ENCODE measurements at places on chromosomes 5 and 9.

DNA sequence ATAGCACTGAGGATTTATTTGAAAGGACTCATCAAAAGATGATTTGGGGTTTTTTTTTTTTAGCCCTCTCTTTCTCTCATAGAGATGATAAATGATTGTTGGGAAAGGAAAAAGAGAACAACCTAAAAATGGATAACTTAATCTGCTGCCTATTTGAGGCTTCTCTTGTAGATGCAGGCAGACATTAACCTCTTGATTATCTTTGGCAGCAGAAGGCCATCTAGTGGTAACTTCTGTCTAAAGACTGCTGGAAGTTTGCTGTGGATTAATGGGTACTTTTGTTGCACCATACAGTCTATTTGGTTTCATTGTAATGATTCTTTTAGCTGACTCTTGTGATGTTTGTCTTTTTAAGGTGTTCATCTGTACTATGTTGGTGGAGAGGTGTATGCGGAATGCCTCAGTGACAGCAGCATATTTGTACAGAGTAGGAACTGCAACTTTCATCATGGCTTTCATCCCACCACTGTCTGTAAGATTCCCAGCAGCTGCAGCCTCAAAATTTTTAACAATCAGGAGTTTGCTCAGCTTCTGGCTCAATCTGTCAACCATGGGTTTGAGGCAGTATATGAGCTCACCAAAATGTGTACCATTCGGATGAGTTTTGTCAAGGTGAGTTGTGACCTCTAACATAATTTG lies 18.8 kb downstream of the SMIM32 start:
- peak; percentile 50 for DNase-seq

DNA sequence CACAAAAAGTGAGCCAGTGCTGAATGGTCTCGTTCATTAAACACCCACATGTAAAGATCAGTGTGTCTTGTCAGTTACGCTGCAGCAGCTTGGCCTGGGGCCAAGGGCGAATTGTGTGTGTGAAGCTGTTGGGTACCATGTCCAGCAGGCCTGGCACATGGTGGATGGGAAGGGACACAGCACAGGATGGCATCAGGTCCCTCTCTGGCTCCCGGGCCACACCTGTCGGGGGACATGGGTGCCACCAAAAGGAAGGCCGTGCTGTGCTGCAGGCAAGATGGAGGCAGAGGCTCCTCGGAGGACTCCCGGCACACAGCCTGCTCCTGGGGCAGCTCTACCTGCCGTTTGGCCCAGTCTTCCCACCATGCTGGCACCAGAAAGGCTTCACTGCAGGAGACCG lies 32.0 kb downstream of the NKD2 start:
- DNase-seq = no peak

DNA sequence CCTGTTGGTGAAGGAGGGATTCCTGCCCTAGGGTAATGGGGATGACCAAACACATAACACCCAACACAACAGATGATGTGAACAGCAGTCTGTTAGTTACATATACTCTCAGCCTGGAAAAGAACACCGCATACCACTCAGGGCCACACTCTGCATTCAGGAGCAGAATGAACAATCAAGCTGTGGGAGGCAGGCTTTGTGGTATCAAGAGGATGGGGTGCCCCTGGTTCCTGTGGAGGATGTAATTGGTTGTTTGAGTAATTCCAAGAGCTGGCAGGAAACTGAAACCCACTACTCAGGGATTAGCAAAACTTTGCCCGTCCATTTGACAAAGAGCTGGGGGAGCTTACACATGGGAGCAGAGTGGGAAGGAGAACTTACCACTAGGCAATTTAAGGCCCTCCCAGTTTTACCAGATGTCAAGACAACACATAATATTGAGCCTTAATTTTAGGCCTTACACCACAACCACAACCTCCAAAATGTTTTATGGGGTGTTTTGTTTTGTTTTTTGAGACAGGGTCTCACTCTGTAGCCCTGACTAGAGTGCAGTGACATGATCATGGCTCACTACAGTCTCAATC lies 15.6 kb upstream of the PRKAA1 start:
- DNase-seq = no peak

DNA sequence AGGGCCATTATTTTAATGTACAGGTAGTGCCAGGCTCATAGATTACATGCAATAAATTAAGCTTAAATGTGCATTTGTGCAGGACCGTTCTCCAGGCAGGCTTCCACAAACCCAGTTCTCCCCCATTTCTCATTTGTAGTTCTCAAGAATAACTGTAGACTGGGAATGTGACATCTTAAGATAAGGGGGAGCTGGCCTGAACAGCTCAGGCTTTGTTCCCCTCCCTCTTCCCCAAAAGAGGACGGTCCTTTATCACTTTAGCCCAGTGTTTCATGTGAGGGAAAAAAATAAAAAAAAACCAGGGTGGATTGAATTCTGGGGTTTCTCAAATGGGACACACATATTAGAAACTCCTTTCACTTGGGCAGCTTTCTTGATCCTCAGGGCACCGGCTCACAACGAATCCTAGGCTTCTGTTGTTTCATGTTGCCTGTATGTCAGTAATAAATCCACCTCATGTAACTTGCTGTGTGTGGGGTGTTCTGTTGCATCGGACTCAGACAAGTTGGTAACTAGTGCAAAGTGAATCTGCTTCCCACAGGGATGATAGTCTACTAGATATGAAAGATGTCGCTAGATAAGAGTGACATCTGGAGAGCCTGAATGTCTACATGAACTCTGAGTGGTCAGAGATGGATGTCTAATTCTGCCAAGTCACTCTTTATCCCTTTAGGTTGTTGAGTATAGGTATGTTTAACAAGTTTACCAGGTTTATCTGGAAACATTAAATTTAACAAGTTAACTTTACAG lies 2030.6 kb upstream of the NUDT12 start:
- no peak for DNase-seq

DNA sequence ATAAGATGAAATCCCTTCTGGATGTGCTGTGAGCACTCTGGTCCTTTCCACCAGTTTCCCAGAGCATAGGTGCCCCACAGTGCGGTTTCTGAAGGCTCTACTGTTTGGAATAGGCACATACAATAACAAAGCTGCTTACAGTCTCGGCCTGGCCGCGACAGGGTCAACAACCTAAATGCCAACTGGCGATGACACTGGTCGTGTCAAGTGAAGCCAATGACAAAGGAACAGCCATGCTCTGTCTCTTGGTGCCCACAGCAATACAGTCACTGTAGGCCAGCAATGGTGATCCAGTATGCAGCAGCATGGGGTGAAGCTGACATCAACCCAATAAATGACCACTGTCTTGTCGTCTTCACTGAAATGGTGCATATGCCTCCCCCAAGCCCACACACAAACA lies 47.8 kb upstream of the EQTN start:
- DNase-seq = no peak

- DNase-seq = no peak
These were observed 289.7 kb downstream of the MRPS30 start for GRCh38 chr5:45098483-45098882.

DNA sequence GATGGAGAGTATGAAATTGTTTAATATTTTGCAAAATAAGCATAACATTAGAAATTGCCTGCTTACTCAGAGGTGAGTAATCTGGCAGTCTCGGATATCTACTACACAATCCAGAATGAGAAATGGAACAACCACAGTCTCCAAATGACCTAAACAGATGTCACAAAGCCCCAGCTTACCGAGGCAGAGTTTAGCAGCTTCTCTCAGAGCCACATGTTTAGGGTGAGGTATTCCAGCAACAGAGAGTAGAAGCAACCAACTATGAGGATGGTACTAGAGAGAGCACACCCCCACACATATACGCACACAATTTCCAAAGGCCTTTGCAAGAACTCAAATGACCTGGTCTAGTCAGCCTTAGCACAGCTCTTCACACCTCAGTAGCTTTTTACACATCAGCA lies 122.7 kb upstream of the LPAR1 start:
- DNase-seq = peak; percentile 65

GRCh38 chr9:81737871-81738507 lies 48.6 kb upstream of the TLE1 start:
- peak; percentile 93 for DNase-seq

DNA sequence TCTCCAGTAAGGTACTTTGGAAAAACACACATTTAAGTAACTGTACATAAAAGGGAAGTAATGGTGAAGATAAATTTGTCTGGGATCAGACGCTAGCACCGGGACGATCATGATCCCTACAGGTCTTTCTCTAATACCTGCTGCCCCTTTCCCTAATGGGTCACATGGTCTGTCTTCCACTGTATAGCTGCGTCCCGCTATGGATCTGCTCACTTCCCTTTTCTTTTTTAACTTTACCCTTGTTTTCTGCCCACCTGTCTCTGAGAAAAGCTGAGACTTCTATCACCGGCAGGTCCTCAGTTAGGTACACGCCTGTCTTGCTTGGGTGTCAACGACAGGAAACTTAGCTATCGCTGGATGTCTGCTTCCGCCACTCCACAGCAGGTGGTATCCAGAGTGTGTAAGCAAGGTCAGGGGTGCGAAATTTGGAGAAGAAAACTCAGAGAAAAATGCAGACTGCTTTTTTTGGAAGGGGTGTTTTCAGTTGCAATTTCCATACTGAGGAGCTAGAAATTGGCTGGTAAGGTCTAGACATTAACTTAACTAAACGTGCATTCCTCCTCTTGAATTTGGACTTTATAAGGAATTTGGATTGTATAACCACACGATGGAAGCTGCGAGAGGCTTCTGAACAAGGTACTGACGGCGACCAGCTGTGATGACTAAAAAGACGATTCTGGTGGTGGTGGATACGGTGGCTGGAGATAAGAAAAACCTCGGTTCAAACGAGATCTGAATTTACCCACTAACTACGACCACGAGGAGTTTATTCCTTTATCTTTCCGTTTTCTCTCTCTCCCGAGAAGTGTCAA lies 1.1 kb upstream of the ICE1 start:
- DNase-seq = no peak

- DNase-seq = no peak
These were observed 282.8 kb upstream of the C9orf72 start for GRCh38 chr9:27856054-27856453.

DNA sequence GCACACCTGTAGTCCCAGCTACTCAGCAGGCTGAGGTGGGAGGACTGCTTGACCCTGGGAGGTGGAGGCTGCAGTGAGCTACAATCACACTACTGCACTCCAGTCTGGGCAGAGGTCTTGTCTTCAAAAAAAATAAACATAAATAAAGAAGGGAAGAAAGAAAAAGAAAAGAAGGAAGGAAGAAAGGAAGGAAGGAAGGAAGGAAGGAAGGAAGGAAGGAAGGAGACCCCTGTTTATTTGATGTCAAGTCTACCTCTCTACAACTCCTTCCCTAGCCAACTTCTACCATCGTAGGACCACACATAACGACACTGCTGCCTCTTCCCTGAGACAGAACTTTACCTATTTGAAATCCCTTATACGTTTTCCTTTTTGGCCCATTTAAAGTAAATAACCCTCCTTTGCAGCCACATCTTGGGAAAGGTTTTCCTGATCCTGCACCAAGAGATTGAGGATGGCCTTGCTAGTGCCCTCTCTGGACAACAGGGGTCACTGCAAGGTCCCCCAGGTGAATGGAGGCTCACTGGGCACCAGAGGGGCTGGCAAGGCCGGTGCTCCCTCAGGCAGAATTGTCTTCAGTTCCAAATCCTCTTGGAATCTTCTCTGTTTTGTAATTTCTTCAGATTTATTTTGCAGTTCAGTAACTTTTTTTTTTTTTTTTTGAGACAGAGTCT lies 10.5 kb downstream of the RPS14 start:
- DNase-seq = peak; percentile 28

DNA sequence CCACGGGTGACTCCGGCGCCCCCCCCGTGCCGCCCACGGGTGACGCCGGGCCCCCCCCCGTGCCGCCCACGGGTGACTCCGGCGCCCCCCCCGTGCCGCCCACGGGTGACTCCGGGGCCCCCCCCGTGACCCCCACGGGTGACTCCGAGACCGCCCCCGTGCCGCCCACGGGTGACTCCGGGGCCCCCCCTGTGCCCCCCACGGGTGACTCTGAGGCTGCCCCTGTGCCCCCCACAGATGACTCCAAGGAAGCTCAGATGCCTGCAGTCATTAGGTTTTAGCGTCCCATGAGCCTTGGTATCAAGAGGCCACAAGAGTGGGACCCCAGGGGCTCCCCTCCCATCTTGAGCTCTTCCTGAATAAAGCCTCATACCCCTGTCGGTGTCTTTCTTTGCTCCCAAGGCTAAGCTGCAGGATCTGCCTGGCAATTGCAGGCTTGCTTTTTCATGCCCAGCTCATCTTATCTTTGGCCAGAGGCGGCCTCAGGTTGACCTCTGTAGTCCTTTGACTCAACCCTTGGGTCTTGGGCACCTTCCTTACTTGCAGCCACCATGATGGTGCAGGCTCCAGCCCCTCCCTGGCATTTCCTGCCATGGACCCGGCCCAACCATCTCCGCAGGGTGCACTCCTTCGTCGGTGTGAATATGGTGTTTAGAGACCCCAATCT lies 9.8 kb downstream of the CEL start:
- no peak for DNase-seq

GRCh38 chr5:9347541-9348295 lies 198.2 kb downstream of the SEMA5A start:
- DNase-seq = no peak

DNA sequence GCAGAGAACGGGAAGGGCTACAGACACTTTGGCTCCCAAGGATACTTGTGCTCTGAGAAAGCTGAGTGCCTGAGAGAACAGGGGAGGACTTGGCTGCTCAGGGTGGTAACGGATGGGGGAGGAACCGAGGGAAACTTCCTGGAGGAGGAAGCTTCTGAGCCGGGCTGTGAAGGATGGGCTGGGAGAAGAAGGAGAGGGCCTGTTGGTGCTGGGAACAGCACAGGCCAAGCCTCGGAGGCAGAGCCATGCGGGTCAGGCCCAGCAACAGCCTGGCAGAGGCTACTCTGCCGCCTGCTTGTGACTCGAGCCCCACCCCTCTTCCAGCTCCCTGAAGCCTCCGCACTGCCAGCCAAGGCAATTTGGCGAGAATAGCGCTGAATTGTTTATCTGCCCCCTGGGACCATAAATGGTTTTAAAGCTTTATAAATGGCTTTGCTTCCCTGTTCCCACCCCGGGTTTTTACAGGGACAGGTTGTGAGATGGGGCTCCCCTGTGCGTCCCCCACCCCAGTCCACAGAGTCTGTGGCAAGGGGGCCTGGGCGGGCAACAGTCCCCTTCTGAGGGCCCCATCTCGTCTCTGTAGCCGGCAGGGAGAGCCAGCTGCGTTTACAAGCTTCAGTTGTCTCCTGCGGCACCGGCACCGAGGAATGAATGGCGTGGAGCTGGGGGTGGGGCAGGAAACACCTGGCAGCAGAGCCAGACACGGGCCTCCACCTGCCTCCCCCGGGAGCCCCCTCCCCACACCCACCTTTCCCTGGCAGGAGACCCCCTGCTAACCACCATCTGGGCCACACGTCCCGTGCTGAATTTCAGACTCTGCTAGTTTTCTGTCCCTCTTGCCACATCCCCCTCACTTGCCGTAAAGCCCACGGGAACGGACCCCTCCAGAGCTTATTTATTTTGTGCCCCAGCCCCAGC lies 24.4 kb downstream of the FAM163B start:
- DNase-seq = no peak

DNA sequence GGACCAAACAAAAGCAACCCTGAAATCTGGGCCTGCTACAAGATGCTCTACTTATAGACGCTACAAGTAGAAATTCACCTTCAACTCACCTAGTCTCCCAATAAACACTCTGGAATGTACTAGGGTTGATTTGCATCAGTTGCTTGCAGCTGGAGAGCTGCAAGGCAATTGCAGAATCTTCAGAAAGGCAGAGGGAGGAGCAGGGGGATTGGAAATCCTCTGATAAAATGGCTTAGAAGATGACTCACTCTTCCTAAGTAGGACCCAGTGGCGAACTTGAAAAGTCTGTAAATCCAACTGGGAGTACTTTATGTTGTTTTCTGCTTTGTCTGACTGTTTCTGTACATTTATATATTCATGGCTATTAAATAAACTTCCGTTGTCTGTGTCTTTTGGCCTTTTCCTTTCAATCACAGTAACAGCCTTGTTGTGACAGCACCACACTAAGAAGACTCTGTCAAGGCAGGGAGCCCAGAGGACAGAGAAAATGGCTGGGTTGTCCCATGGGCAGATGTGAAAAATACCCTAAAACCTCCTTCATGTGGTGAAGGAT lies 14.7 kb upstream of the MLLT3 start:
- DNase-seq = no peak

Data from HFFc6 (cell line).